ENCODE measurements at places on chromosomes 6 and 20.

DNA sequence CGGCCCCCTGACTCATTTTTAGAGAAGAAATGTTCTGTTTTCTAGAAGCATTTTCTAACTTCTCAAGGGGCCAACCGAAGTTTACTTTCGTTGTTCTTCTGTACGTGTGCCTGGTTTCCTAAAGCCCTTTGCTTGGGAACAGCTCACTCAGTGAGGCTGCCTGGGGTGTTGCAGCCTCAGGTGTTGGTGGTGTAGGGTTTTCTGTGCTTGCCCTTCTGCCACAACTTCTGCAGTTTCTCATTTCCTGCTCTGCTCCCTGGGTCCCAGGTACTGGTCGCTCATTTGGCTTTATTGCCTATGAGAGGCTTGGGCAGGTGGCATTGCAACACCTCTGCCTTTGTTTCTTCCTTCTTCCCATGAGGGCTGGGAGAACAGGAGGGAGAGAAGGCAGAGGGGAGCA is 278.3 kb downstream of the SOX4 start:
- no peak for DNase-seq

GRCh38 chr6:47308552-47309290 is 984 bp downstream of the TNFRSF21 start:
- no peak for DNase-seq

- DNase-seq: no peak
These were observed 677.2 kb upstream of the SLC35B3 start for GRCh38 chr6:9112544-9112943.

DNA sequence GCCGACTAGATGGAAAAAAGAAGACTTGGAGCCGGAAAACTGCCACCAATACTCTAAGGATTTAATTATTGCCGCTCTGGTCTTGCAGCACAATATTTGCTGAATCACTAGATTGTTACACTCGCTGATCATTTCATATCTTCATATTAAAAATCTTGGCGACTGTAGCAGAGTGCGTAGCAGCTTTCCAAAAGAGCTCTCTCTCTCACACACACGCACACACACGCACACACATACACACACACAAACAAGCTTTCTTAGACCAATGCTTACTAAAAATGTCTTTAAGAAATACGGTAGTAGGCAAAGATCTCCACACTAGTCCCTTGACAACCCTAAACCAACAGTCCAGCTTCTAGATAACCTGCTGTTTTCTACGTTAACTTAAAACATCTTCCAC is 7.7 kb downstream of the GRIK2 start:
- no peak for DNase-seq

DNA sequence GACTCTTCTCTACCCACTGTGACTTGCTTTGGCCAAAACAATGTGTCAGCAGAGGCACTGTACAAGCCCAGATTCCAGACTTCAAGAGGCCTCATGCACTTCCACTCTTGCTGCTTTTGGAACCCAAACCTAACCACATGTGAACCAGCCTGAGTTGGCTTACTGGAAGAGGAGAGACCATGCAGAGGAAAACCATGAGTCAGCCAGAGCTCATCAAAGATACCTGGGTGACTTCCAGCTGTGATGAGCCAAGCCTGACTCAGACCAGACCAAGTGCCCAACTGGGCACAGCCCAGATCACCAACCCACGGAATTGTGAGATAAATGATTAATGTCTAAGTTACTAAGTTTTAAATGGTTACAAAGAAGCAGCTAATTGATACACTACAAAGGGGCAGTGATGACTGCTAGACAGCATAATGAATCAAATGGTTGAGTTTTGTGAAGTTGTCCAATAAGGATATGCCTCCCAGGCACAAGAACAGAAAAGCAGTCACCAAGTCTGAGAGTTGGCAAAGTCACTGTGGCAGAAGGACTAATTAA is 16.2 kb upstream of the BEND6 start:
- DNase-seq: peak; percentile 58

- DNase-seq: peak; percentile 74
These were observed 91.3 kb upstream of the SHLD1 start for GRCh38 chr20:5658912-5659345.

GRCh38 chr6:111631018-111631417 is 25.3 kb upstream of the TRAF3IP2 start:
- no peak for DNase-seq

DNA sequence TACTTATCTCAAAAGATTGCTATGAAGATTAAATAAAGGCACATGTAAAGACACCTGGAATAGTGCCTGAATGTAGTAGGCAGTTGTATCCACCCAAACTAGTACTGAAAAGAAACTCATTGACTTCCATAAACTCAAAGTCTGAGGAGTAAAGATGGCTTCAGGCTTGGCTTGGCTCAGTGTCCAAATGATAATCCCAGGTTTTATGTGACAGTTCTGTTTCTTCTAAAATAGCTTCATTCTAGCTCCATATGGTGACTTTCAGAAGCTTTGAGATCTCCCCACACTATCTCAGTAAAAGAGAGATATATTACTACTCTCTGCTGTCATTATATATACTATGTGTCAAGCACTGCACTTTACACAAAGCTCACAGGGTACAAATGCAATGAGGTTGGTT is 121.3 kb downstream of the DOK5 start:
- DNase-seq: no peak

DNA sequence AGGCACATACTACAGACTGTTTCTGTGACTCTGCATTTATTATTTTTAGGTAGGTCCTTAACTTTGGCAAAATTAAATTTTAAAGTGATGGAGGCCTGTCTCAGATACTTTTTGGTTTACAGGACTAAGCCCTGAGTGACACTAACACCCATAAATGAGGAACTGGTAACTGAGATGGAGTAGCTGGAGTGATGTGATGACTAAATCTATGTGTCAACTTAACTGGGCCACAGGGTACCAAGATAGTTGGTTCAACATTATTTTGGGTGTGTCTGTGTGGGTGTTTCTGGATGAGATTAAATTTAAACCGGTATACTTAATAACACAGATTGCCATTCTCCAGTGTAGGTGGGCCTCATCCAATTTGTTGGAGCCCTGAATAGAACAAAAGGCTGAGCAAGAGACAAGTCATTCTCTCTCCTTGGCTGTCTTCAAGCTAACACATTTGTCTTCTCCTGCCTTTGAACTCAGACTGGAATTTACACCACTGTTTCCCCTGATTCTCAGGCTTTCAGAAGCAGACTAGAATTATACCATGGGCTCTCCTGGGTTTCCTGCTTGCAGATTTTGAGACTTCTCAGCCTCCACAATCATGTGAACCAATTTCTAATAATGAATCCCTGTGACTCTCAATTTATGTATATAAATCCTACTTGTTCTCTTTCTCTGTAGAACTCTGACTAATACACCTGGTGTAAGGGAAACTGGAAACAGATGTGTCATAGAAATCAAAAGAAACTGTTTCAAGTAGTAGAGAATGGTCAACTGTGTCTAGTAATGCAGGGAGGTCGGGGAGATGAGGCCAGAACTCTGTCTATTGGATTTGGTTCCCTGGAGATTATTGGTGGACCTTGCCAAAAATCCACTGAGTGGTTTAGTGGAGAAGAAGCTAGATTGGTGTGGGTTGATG is 579.2 kb downstream of the EPM2A start:
- DNase-seq: no peak

DNA sequence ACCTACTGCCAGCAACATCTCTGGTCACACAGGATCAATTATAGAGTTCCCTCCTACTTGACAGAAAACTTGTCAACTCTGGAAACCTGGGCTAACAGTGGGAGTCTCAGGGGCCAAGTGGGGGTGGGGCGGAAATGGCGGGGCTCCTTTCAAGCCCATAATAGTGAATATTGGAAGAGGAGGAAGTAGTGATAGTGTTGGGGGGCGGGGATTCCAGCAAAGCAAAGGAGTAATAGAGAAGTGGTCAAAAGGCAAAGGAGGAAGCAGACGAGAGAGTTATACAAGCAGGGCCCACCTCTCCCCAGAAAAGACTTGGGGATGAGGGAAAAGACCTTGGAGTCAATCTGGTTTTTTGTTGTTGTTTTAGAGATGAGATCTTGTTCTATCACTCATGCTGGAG is 2.1 kb downstream of the DEF6 start:
- no peak for DNase-seq

GRCh38 chr6:37492236-37492972 is 7.3 kb downstream of the CCDC167 start:
- no peak for DNase-seq

- no peak for DNase-seq
These were observed 3.7 kb upstream of the ESR1 start for GRCh38 chr6:151803743-151804142.

- DNase-seq: no peak
These were observed 149.1 kb downstream of the EDN1 start for GRCh38 chr6:12439296-12439695.

DNA sequence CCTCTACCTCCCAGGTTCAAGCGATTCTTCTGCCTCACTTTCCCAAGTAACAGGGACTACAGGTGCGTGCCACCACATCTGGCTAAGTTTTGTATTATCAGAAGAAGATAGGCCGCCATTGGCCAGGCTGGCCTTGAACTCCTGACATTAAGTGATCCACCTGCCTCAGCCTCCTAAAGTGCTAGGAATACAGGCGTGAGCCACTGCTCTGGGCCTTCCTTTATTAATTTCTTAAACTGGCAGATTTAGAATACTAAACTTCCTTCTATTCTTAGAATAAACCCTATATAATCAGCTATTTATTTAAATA is 86.6 kb downstream of the HFE start:
- no peak for DNase-seq

DNA sequence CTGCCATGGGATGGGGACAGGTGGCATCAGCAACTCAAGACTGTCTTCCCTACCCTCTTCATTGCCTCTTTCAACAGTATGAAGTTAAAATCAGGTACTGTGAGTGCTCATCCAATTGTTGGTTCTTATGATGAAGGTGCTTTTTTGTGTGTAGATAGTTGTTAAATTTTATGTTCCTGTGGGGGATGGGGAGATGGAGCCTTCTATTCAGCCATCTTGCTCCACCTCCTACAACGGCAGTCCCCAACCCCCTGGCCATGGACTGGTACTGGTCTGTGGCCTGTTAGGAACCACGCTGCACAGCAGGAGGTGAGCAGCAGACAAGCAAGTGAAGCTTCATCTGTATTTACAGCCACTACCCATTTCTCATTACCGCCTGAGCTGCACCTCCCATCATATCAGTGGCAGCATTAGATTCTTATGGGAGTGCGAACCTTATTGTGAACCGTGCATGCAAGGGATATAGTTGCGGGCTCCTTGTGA is 47.8 kb upstream of the TOP1 start:
- DNase-seq: no peak

GRCh38 chr6:24759718-24760117 is 15.0 kb upstream of the GMNN start:
- no peak for DNase-seq

DNA sequence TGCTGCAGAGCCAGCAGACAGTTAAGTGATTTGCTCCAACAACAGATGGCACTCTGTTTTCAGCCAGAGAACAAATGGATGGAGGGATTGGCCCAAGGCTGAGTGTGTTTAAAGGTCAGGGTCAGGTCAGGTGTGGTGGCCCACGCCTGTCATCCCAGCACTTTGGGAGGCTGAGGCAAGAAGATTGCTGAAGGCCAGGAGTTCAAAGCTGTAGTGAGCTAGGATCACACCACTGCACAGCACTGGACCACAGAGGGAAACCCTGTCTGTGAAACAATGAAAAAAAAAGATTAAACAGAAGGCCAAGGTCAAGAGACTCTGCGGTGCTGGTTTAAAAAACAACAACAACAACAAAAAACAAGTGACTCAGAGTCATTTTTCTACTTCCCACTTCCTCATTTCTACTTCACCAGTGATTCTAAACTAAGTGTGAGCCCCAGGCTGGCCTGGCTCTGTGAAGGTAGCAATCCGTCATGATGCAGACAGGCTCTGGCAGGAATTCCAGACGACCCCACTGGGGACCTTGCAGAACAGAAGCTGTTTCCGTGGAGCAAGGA is 42.5 kb upstream of the ARMC2 start:
- DNase-seq: no peak

DNA sequence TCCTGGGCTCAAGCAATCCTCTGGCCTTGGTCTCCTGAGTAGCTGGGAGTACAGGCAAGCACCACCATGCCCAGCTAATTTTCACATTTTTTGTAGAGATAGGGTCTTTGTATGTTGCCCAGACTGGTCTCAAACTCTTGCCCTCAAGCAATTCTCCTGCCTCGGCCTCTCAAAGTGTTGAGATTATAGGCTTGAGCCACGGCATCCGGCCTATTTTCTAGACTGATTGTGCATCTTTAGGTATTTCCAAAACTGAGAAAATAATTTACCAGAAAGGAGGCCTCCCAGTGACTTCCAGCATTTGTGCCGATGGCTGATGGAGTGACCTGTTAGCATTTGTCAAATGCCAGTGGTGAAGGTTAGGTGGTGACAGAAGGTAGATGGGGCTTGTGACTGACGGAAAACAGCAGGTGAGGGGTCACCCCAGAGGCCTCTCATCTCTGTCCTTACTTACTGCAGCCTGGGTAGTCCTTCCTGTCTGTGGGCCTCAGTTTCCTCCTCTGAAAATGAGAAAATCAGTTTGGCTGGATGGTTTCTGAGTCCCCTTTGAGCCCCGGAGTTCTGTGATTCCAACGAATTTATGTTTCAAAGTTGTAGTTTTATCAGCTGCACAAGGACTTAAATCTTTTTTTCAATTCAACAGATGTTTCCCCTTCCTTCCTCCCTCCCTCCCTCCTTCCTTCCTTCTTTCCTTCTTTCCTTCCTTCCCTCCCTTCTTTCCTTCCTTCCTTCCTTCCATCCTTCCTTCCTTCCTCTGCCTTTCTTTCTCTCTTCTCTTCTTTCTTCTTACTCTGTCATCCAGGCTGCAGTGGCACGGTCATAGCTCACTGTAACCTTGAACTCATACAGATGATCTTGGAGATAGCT is 53.5 kb downstream of the TGM2 start:
- no peak for DNase-seq

DNA sequence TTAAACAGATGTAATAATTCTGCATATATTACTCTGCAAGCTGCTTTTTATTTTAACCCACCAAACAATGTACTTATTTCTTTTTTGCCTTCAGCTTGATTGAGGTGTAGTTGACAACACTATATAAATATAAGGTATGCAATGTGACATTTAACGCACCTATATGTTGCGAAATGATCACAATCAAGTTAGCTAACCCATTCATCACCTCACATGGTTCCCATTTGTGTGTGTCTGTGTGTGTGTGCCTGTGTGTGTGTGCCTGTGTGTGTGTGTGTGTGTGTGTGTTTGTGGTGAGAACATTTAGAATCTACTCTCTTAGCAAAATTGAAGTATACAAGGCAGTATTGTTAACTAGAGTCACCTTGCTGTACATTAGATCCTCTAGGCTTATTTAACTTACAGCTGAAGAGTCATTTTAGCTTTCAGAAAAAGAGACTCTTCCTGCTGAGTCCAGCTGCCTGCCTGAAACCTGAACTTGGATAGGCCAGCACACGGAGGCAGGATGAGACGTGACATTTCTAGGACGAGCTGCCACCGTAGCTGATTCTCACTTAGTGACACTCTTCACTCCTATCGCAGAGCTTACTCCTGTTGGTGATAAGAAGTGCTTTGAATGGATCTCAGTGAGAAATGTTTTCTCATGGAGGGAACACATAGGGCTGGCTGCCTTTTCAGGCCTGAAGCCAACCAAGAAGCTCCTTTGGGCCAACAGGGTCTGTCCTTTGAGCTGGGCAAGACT is 126.5 kb upstream of the RIPOR2 start:
- no peak for DNase-seq

Measured in stimulated activated CD4-positive, alpha-beta T cell treated with anti-CD3 and anti-CD28 coated beads, Interleukin-1b, Interleukin-23, amount 100 ng/mL, for 48 hours (primary cell).